Astrocyte of the spinal cord (primary cell): ENCODE measurements at places on chromosomes 13 and 19.
A peak's percentile ranks its signal among the peaks of the same experiment; 100 is the strongest.

GRCh38 chr13:25753976-25754375 lies 297.8 kb downstream of the SHISA2 start:
- DNase-seq: peak; percentile 36

DNA sequence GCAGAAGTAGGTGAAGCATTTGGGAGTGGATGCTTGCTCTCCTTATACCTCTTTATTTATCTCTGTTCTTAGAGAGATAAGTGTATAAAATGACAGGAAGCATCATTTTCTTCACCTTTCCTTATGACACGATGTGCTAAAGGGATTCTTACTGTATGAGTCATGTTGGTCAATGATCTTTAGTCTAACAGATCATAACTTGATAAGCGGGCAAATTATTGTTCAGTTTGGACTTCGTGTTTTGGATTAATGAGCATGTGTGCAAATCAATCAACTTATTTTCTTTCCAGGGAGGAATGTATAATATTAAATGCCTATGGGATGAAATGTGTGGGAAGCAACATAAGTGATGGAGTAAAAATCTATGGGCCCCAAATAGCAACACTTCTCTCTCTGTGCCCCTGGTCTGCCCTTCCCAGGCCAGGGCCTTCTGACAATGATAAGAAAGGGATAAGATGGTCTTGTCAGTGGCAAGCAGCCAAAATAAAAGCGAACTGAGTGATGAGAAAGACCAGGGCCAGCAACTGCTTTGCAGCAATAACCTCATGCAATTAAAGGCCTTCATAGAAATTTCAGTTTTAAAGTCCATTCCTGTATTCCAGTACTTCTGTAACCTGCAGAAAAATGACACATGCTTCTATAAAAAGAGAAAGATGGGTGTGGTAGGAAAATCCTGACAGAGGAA lies 61.4 kb downstream of the SLC10A2 start:
- no peak for DNase-seq

DNA sequence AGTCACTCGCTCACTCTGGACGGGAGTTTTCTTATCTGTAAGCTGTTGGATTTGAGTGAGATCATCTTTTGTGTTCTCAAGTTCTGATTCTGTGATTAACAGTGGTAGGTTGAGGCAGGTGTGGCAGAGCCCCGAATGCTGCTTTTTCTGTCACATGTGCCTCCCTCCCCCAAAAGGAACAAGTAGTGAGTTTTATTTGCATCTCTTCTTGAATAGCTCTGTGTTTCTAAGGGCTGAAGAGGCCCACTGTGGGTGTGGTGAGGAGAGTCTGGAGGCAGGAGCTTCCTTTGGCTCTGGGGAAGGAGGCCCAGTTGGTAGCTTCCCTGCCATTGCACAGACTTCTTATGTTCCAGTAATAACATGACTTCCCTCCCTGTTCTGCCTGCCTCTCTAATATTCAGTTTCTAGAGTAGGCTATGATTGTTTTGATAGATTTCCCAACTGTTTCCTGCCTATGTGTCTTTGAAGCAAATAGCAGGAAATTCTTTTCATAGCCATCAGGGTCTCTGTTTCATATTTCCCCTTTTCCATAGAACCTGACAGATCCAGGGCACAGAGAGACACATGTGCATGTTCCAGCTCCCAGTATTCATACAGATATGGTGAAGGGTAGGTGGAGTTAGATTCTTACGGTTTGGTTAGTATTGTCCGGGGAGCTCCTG lies 23.9 kb upstream of the CXCL17 start:
- DNase-seq: peak; percentile 13

DNA sequence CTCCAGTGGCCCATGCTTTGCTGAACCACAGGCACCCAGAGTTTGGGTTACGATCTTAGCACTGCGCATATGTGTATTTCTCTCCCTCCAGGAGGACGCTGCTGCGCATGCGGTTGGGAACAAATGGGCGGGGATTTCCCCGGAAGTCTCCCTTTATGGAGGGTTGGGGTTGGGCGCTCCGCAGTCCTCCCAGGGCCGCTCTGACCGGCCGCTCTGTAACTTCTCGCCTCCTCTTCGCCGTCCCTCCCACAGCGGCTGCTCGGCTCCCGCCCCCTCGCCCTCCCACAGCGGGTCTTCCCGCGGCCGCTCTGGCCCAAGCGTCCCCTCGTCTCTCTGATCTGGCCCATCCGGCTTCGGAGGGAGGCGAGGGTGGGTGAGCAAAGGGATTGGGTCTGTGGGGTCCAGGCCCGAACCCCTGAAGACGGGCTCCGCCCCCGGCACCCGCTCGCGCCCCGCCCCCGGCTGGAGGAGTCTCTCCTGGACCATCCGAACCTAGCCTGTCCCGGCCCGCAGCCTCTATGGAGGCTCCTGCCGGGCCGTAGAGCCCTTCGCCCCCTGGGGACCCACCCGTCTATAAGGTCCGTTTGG lies at the start of gene MEGF8:
Gene MEGF8 (plus strand): TSS at position 328 of the 588 bp plus-strand sequence. CDS start 609 bp downstream, outside the sequence.
- peak; percentile 99 for DNase-seq

GRCh38 chr19:44660081-44660480 lies 11.2 kb upstream of the CEACAM19 start:
- no peak for DNase-seq
